ENCODE measurements at places on chromosomes 13 and 19.

- DNase-seq = no peak
Observed at GRCh38 chr13:49428041-49428763, 15.7 kb downstream of the CAB39L start.

DNA sequence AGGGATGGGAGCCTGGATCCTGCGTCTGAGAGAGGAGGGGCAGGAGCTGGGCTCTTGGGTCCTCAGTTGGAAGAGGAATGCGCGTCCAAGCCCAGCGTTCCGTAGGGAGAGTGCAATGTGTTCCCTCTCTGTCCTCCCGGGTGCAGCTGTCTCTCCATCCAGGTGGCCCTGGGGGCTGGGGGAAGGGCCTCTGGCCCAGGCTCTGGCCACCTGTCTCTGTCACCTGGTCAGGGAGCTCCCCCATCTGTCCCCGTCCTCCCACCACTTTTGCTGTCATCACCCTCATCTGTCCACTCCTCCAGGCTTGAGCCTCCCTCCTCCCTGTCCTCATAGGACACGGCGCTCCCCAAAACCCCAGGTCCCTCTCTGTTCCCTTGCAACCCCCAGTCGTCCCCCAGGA, 3.7 kb upstream of the SBK2 start:
- no peak for DNase-seq

DNA sequence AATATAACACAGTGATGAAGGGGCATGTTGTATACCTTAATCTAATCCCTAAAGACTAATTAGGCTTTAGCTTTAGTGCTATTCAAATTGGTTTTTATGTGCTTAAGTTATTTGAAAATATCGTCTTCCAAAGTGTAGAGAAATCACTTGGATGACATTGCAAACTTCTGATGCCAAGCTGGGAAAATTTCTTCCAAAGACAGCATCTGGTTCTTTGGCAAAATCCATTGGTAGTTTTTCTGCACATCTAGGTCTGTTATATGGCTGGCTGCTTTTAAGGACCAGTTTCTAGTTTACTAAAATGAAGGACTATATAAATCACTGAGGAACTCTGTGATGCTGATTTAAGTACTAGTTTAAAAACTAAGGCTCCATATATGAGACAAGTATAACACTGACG, 2362.3 kb downstream of the PCDH9 start:
- DNase-seq = no peak

- DNase-seq = no peak
Observed at GRCh38 chr13:76982061-76982460, 9.8 kb upstream of the CLN5 start.

All from stimulated activated naive B cell treated with anti-CD40 and anti-IgM and Interleukin-4, amounts not matched to agents 10 μg/mL and 1 μg/mL and 100 μg/mL, for 72 hours (primary cell).